GM06990 (cell line): ENCODE measurements at places on chromosomes 2 and 18.
A peak's percentile ranks its signal among the peaks of the same experiment; 100 is the strongest.

DNA sequence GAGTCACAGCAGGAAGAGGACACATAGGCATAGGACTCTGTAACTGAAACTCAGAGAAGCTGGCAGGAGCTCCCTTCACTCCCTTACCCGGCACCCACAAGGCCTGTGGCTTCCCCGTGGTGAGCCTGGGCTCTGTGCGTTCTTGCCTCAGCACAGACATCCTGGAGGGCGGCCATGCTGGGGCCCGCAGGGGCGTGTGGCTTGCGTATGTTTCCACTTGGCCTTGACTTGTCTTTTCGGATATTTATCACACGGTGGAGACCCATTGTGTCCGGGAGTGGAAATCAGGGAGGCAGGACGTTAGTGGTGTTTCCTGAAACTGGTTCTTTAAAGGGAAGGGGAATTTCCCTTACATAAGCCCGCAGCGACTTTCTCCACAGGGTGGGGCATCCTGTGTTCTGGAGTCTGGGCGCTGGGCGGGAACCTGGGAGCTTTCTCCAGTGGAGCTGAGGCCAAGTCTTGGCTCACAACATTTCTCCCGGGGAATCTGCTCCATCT is 49.9 kb upstream of the EML6 start:
- DNase-seq, result peak; percentile 38

DNA sequence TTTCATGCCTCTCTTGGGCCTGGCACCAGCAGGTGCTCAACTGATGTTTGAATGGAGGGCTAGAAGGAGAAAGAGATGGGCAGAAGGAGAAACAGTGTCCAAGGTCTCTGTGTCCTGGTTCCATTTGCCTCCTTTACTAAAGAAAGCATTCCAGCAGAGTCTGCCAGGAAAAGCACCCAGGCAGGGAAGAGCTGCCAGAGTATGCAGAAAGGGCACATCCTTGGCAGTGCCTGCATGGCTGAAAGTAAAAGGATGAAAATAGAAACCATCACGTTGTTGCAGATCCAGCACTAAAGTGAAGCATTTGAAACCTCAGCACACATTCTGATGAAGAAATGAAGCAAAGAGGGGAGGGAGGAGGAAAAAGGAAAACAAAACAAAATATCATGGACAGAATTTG is 142.2 kb downstream of the ESCO1 start:
- no peak for DNase-seq

DNA sequence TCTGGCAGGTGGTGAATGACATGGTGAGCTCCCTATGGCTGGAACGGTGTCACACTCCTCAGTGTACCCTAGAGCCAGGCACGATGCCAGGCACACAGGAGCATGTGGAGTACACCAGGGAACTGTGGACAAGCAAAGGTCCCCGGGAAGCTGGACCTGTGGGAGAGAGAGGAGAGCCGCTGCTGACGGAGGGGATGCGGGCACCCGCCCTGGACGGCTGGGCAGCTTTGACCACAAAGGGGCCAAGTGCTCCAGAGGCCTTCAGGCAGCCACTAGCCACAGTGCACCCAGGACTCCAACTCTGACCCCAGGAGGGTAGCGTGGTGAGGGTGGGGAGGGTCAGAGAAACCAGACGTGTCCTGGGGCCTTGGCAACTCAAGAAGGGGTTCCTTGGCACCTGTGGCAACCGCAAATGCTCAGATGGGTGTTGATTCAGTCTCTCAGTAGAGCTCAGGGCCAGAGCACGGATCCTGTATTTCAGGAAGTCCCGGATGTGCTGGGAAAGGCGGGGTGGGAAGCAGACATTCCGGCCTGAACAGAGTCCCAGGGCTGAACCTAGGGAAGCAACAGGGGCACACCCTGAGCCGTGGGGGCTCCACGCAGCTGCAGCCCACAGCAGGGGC is 2.3 kb upstream of the MAB21L4 start:
- DNase-seq, result no peak

GRCh38 chr2:64383016-64383591 is 70.9 kb upstream of the LGALSL start:
- DNase-seq, result no peak

DNA sequence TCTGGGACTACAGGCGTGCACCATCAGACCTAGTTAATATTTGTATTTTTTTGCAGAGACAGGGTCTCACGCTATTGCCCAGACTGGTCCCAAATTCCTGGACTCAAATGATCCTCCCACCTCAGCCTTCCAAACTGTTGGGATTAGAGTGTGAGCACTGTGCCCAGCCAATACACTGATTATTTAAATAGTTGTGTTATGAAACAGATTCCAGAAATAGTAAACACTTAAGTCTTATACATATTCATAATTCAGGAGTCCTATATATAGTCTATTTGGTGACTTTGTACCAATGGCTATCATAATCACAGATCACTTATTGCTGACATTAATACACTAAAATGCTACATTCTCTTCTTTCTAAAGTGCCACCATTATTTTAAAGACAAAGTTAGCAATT is 12.8 kb downstream of the NFU1 start:
- no peak for DNase-seq

- no peak for DNase-seq
Observed at GRCh38 chr18:63085611-63086010, 234.0 kb downstream of the BCL2 start.

GRCh38 chr2:101492936-101493473 is 18.1 kb upstream of the RFX8 start:
- no peak for DNase-seq

- no peak for DNase-seq
Observed at GRCh38 chr2:71220743-71221142, 6.2 kb downstream of the PAIP2B start.

- no peak for DNase-seq
Observed at GRCh38 chr2:195382186-195382585, 274.8 kb upstream of the SLC39A10 start.

DNA sequence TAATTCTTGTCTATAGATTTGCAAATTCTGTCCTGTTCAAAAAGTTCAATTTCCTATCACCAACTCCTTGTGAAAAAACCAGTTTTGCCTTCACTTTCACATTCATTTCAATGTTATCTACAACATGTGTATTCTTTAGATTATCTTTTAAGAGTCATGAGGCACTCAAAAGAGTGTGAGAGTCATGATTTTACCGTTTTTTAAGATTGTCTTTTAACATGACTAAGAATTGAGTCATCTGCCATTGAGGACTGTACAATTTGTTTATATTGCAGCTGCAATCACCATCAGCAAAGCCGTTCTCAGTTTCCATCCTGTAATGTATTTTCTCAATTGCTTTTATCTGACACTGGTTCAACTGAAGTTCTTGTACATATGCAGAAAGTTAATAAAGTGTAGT is 275.8 kb downstream of the LNPK start:
- no peak for DNase-seq

DNA sequence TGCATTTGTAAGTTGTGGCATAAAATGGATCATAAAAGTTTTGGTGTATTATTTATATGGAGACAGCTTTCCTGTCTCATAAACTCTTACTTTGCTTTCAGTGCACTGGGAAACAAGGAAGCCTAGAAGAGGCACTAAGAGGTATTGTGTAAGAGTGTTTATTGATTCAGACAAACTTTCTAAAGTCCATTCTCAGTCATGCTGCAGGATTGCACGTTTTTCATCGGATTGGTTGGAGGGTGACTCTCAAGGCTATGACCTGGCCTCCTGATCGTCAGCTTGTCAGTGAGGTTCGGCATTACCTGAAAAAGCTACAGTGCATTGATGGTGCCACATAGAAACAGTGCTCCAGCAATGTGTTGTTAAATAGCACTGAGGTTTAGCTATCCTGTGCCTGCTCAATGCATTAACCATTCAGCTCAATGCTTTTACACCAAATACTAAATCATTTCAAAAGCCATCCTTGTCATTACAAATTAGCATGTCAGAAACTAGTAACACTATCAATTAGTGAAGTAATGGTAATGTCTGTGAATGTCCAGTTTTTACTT is 545.5 kb downstream of the CBLN2 start:
- DNase-seq, result no peak
